ENCODE measurements at places on chromosomes 13 and 19.

- no peak for DNase-seq
These were observed 21.9 kb downstream of the RFX1 start for GRCh38 chr19:13984186-13984585.

DNA sequence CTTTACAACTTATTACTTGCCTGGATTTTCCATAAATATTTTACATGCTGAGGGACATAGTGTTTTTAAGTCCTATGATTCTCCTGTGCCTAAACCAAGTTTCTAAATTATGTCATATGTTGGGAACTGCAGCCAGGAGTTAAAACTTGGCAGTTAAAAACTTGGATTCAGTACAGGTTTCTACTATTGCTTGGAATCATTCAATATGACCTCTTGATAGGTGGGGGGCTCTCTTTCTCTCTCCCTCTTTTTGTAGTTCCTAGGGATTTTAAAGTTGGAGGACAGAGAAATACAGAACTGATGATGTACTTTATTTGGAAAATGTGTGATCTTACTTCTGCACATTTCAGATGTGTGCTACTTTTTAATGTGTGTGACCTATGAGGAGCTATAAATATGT is 4.7 kb downstream of the CSNK1A1L start:
- DNase-seq: no peak

DNA sequence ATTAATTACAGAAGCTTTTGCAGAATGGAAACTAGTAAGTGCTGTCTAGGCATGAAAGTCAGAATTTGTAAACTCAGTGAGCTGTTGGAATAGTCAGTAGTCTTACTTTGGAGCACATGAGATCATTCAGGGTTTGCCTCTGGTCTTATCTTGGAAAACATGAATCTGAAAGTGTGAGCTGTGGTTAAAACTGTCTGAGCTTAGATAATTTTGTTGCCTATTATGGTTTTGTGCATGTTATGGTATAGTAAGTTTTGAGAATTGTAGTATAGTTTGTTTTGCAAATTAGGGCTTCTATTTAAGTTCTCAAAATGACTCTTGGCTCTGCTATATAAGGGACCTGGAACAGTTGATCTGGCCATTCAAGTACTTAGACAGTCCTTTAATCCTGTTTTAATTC is 53.7 kb upstream of the TRPC4 start:
- DNase-seq: no peak

GRCh38 chr19:56076498-56076897 is 44.6 kb downstream of the ZNF787 start:
- no peak for DNase-seq

DNA sequence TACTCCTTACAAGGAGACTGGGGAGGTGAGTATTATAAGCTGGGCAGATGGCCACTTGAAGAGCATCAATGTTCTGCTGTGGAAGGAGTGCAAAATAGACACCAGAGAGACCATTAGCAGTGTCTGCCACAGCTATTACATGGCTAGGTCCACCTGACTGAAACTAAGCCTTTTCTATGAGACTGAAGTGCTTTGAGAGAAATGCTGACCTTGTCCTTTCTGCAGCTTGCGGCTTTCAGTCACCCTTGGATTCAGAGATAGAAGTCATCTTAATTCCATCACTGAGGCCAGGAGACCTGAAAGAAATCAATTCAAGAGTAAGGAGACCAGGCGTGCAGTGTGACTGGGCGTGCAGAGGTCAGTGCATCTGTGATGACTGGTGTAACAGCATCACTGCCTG is 1.3 kb upstream of the ZFP28 start:
- no peak for DNase-seq

DNA sequence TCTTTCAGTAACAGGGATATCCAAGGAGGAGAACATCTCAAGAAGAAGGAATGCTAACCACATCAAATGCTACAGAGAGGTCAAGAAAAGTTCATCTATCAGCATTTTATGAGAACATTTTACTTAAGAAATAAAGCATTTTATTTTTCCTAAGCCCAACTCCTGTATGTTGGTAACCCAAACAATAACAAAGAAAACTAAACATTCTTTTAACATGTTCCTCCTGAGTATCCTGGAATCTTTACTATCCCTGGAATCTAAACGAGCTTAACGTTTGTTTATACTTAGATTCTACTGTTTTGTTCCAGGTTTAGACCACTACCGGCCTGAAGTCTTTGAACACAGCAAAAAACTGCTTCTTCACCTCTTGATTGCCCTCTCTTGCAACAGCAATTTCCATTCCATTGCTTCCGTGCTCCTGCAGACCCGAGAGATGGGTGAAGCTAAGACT is 89.7 kb downstream of the ZAR1L start:
- no peak for DNase-seq

- peak; percentile 67 for DNase-seq
These were observed 27.7 kb downstream of the GADD45B start for GRCh38 chr19:2503521-2504109.

GRCh38 chr19:18617562-18617961 is 4.9 kb downstream of the TMEM59L start:
- no peak for DNase-seq
